Suppressor macrophage treated with lipopolysaccharide for 1 hour (primary cell): ENCODE measurements at places on chromosomes 1 and 21.

DNA sequence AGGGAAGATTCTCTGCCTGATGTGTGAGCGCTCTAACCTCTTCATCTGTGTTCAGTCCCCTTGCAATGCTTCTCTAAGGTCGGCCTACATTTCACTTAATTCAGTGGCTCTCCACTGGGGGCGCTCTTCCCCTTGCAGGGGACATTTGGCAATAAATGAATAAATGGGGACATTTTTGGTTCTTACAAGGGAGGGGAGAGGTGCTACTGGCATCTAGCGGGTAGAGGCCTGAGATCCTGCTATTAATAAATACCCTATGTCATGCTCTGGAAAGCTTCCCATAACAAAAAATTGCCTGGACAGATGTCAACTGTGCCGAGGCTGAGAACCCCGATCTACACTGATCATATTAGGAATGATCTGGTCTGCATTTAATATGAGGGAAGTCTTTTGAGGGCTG is 25.9 kb upstream of the DNAJC11 start:
- DNase-seq: peak; percentile 88

DNA sequence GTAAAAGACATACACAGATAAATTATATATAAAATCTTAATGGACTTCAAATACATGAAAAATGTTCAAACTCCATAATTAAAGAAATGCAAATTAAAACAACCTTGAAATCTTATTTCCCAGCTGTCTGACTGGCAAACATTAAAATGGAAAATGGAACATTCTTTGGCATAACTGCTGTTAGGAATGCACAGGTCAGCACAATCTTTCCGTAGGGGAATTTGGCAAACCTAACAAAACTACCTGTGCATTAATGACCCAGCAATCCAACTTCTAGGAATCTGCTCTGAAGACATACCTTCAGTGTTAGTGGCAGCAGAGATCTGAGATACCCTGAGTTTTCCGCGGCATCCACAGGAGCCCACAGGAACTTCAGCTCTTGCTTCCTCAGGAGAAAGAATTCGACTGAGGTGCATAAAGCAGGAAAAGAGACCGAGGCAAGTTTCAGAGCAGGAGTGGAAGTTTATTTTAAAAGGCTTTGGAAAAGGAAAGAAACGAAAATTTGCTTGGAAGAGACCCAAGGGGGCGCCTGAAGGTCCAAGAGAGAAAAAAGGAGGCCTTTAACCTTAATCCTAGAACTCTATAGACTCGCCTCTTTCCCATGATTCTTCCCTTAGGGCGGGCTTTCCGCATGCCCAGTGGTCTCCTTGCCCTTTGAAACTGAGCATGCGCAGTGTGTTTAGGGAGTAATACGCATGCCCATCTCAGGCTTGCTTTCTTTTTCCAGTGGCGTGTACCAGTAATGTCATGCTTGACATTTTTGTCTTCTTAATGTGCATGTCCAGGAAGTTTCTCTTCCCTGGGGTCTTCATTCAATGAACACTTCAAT is 24.8 kb downstream of the LYPD8 start:
- DNase-seq: no peak

DNA sequence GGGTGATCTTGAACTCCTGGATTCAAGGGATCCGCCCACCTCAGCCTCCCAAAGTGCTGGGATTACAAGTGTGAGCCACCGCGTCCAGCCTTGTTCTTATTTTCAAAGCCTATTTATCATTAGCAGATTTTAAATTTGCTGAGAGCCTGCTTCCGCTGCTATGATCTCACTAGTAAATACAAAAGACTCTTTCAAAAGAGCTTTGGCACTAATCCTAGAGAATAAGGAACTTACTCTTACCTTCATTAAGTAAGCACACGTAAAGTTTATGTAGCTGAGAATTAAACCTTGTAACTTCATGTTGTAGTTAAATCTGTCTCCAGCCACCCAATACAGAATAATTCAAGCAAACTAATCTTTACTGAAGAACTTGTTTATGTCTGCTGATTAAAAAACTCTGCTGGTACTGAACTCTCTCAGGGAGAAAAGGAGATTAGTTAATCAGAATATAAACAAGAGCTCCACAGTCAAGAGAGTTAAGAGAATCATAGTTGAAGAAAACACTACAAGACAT is 72.3 kb downstream of the RUSC1 start:
- no peak for DNase-seq

DNA sequence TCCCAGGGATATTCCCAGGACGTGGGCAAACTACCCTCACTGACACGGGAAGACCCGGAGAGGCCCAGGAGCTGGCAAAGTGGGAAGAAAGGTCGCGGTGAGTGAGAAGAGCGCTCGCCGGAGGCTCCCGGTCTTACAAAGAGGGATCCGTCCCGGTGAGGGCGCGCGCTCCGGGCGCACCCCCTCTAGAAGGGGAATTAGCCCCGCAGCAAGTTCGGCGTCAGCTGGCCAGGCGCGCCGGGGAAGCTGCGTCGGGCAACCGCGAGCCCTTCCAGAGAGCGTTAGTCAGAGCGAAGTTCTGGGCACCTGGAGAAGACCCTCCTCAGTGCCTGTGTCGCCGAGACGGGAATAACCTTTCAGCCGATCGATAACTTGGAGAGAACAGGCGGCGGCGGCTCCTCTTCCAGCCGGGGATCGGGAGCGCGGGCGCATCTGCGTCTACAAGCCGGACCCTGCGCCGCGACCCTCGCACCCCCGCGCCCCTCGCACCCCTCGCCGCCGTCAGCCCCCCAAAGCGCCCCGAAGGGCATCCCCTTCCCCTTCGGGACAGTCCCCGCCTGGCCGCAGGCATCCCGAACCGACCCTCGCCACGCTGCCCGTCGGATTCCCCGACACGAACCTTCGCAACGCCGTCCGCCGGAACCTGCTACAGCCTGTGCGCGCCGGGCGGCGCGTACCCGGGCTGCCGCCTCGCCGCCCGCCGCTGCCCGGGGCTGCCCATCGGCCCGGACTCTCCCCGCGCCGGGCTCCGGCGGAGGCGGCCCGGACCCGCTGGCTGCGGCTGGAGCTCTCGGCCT is 485 bp downstream of the SIPA1L2 start:
- DNase-seq: peak; percentile 57

DNA sequence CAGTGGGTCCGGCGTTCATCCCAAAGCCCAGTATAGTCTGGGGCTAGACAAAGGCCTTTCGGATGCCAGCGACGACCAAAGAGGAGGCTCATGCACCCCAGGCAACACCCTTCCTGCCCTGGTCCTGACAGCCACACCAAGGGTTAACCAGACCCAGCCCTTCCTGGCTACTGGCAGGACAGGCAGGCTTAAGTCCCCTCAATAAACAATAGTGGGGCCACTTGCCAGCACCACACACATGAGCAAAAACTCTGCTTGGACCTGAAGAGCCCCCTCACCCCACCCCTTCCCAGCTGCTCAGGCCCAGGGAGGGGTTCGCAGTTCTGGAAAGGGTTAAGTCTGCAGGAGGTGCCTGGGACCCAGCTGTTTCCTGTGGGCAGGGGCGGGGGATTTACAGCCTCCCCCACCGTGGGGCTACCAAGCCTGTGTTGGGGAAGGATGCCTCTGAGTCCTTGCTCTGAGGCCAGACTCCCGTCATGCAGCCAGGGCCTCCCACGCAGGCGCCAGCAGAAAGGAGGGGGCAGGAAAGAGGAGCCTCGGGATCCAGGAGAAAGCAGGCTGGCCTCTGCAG is 18.2 kb downstream of the PHLDA3 start:
- peak; percentile 94 for DNase-seq

DNA sequence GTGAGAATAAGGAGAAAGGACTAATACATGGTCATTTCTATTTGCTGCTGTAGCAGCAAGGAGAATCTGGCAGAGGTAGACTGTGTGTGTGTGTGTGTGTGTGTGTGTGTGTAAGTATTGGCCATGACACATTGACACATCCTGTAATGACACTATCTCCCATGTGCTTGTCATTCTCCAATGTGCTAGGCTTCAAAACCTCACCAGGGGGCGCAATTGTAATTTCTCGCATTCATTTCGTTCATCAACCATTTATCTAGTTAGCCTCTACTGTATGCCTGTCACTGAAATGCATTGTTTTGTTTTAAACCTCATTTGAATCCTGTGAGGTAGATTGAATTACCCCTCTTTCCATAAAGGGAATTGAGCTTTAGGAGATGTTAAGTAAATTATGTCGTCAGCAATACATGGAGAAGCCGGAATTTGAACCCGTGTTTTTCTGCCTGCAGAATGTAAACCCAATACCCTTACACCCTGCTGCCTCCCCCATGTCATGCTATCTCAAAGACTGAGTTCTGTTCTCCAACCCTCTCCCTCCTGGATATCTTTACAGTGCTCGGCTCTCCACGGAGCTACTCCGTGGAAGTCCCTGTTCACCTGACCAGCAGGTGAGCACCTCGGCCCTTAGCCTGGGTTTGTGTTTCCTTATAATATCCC is 100.8 kb downstream of the UCK2 start:
- DNase-seq: peak; percentile 71

DNA sequence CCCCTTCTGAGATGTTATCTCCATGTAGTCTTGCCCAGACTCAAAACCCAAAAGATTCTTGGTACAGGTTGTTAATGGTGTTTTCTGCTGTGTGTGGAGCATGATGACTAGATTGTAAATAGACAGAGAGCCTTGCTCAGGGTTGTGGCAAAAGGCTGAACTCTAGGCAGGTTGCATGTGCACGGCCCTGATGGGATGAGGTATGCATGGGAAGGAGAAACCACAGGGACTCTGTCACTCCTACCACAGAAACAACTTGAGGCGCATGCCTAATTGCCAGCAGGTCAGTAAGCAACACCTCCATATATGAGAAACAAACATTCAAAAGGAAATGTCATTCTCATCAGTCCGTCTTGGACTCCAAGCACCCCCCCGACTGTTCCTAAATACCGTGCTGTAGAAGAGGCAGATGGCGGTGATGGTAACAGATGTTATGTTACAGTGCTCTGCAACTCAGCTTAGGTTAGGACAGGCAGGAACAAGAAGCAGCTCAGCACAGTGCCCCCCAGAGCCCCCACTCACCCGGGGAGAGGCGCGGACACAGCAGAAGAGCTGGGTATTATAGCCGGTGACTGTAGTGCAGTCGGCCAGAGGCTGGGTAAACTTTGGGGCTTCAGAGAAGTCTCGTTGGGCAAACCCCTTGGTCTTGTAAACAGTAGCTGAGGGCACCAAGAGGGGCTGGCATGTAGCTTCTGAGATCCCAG is 10.9 kb downstream of the MYBPHL start:
- DNase-seq: no peak

GRCh38 chr1:85125891-85126290 is 74.9 kb downstream of the SYDE2 start:
- DNase-seq: no peak

GRCh38 chr1:25861316-25862286 is 2.3 kb upstream of the AUNIP start:
- DNase-seq: no peak

DNA sequence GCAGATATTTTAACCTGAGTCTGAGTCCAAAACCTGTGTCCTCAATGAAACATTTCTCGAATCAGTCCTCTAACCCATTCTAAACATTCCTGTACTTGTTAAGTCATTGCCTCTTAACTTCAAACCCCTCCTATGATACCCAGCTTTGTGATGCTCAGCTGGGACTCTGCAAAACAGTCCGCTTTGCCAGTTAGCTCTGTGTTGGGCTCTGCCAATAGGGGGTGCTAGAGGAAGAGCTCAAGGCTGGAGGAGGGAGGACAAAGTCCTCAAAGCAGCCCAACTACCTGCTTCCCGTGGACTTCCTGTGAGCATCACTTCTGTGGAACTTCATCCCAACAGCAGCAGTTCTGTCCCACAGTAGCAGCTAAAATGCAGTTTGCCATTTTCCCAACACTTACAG is 38.1 kb upstream of the SYT14 start:
- DNase-seq: peak; percentile 26

- DNase-seq: no peak
These were observed 10.7 kb downstream of the EXTL2 start for GRCh38 chr1:100883963-100884362.

GRCh38 chr1:30241681-30242080 is 481.7 kb downstream of the MATN1 start:
- no peak for DNase-seq

- no peak for DNase-seq
These were observed 156.9 kb upstream of the COL6A1 start for GRCh38 chr21:45824546-45825215.

DNA sequence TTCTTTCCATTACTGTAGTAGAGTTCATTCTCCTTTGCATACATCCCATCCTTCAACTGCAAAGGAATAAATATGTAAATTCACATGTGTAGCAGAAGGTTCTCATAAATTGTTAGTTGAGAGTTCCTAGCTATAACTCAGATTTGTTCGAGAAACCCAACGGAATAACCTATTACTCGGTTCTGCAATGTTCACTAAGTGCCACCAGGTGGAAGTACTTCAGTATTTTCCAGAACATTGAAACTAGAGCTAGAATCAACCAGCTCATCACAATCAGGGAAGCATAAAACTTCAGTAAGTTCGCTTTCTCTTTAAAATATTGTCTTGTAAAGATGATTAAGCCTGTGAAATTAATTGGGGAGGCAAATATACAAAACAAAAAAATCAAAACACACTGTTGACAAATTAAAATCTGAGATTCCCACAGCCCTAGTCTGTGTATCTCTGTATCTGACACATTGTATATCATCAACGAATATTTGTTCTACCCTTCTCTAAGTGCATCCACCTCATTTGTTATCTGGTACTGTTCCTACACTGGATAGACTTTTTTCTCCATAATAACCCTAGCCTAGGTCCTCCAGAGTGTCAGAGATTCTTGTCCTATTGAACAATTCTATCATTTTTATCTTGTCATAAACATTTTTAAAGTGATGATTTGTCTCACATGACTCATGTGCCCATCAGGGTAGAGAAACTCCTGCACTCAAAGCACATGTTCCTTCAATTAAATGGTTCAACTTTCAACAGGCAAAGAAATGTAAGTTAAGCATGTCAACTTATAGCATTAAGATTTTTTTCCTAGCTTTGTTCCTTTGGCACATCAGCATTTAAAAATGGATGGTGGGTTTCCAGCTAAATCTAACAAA is 31.9 kb downstream of the MROH9 start:
- peak; percentile 32 for DNase-seq

DNA sequence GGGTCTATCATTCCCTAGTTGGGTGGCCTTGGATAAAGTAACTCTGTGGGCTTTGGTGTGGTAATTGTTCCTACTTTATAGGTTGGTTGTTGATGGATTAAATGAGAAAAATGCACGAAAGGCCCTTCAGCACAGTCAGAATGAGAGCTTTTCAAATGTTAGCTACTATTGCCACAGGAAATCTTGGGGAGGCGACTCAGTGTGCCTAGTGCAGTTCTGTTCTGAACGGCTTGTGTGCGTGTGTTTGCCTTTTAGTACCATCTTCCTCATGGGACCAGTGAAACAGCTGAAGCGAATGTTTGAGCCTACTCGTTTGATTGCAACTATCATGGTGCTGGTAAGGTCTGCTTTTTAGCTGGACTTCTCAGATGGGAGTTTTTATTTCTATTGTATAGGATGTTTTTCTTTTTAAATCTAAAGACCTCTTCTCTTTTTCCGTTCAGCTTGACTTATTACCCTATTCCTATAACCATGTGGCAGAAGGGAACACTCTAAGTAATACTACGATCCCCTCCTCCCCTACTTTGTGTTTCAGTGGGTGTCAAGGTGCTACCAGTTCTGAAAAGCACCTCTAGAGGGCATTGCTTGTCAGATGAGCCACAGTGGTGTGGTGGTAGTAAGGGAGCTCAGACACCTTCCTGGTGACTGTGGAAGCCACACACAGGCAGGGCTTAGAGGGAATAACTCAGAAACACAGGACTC is 9.2 kb downstream of the SFT2D2 start:
- DNase-seq: peak; percentile 39
